ENCODE measurements at places on chromosomes 13 and 19. TPM values are rescaled to one million over a fixed set of nuclear protein-coding genes. Genes with fewer than 3 reads are reported as not detected.

DNA sequence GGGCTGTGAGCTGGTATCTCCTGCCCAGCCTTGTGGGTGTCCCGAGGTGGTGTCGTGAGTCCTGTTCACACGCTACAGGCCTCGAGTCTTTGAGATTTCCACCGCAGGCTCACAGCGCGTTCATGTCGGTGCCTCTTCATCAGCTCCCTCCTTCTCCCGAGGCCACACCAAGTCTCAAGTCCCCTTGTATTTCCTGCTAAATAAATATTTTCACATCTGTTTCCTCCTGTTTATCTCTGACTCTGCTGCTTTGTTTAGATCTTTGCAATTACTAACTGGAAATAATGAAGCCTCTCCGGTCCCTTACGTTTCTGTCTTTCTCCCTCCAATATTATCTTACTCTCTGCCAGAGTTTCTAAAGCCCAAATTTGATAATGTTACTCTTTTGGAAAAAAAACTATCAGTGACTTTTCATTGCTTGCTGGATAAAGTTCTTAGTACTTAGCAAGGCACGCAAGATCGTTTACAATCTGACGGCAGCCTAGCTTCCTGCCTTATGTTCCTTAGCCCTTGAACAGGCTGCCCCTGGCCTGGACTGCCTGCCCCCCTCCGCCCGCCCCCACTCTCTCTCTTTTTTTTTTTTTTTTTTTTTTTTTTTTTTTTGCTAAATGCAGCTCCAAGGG lies 130.5 kb upstream of the RNF113B start:
- DNase-seq: no peak

- no peak for DNase-seq
These were observed 15.9 kb downstream of the PGLS start for GRCh38 chr19:17527326-17527725.

The METTL21C gene
- not detected for total RNA-seq

DNA sequence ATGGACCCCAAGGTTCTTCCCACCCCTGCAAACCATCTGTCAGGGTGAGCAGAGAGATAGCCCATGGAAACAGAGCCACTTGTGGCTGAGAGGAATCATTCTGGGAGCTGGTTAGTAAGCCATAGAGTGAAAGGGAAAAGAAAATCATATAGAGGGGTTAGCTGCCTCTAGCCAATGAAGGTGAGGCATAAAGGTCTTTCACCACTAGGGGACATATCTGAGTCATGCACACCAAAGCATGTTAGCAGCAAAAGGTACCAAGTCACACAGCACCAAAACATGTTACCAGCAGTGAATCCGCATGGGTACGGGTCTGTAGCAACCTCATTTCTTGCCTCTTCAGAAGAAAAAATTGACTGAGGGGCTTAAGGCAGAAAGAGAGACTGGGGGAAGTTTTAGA lies 76.7 kb upstream of the ZNF43 start:
- no peak for DNase-seq

The KATNAL1 gene
- total RNA-seq: 45.5 TPM

The KCNK6 gene
- total RNA-seq: 24.8 TPM

The ERICH4 gene
- not detected for total RNA-seq

GRCh38 chr13:86882107-86882506 lies 789.1 kb upstream of the SLITRK5 start:
- no peak for DNase-seq

The WASF3 gene
- total RNA-seq: 4.4 TPM

Data from mucosa of descending colon (tissue), 3 donors.